ENCODE measurements at places on chromosomes 12 and 14.

DNA sequence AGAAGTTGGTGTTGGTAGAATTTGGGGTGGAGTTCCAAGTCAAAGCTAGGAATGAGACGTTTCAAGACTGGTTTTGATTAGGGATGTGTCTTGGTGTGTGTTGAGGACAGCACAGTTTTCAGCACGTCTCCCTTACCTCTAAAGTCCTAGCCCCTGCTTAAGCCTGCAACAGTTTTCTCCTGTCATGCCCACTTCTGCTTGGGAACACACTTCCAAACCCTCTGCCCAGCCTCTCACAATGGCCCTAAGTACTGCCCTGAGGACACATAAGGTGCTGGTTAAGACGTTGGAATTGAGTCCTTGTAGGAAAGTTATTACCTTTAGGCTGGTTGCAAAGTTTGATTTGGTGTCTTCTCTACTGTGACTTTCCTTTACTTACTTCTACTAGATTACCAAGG lies 710 bp upstream of the BMAL2 start:
- peak; percentile 3 for DNase-seq

- DNase-seq = no peak
These were observed 54.2 kb downstream of the CCNK start for GRCh38 chr14:99535448-99535847.

DNA sequence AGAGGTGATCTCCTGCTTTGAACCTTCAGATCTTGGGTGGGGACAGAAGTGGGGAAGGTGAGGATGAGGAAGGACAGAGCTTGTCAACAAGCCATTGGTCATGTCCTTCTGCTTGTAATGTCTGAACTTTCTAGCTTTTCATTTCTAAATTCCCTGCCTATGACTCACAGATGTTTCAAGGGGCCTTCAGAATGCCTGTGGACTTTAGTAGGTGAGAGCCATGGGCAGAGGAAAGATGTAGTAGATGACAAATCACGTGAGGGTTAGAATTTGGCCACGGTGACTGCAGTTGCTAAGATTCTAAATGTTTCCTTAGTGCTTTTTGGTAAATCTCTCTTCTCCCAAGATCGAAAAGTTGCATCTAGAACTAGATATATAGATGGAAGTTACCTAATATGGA lies 18.7 kb upstream of the CREBL2 start:
- no peak for DNase-seq

DNA sequence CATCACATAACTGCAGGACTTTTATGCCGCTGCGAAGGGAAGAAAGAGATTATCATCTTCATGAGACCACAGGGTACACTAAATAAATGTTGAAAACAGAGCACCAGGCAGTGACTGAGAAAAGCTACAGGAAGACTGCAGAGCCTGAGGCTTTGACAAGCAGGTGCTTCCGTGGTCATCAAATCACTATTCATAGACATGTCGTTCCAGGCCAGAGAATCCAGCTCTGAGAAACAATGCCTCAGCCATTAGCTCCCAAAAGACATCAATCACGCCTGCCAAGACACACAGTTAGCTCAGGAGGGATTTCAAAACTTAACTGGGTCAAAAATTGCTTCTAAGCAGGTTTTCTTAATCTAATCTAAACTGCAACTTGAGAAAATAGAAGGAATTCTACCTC lies 47.2 kb upstream of the GARIN6 start:
- no peak for DNase-seq

DNA sequence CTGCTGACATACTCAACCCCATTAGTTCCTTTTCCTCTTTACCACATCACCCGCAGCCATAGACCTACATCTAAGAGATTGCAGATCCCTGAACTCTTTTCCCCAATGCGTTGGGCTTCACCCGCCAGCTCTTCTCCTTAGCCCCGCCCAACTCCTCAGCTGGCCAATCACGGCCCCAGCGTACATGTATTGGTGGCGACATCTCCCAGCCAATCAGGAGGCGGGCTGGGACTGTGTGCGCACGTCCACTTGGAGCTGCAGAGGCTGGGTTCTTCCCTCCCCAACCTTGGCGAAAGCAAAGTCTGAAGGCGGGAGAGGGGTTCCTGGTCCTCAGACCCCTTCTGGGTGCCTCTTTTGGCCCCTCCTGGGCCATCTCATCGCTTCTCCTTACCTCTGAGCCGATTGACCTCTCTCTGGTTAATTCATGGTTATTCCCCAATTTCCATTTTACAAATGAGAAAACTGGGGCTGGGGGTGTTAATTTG lies 11.0 kb downstream of the PDE1B start:
- DNase-seq = peak; percentile 78

GRCh38 chr12:111316671-111317070 lies 52.2 kb downstream of the PHETA1 start:
- DNase-seq = no peak

DNA sequence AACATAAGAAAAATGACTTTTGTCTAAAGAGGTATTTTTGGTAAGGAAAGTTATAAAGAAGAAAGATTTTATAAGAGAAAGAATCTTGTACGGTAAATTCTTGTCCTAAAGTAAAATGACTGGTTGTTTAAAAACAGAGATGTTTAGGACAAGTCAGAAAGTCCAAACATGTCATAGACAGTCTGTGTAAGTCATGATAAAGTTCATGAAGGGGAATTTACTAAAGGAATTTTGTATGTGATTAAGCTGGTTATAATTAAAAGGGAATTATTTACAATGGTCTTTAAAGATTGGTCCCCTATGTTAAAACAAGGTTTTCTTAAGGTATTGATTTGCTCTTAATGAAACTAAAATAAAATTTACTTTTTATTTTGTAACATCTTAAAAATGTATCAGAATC lies 269.4 kb upstream of the CCDC196 start:
- no peak for DNase-seq

DNA sequence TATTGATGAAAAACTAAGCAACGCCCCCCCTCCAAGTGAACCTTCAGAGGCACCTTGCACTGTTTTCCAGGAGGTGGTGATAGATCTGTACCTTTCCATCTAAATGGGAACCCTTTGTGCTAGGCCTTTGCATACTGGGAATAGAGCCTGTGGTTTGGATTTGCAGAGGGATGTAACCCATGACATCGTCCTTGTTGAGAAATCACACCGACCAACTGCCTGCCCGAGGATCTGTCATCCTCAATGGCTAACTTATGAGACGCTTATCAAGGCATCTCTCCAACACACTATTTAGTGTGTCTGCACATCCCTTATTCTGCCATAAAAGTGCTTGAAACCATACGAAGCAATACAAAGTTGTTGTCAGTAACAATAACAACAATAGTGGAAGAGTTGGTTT lies 22.9 kb downstream of the NTN4 start:
- no peak for DNase-seq

DNA sequence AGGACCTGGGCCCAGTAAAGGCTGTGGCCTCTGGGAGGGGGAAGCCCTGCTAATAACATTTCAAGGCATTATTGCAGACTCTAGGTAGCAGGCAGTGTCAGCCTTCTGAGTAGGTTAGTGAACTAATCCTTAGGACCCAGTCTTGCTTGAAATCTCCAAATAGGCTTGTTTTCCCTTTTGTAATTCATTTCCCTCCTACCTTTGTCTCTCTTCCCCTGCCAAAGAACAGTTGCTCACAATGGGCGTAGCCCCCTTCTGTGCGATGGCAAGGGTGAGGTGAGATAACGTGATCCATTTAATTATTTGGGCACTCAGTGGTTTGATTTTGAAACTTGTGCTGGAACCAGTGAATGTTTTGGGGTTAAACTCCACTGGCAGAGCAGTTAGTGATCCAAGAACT lies 10.9 kb downstream of the PELI2 start:
- DNase-seq = no peak

GRCh38 chr14:35965400-35965799 lies 139.3 kb downstream of the BRMS1L start:
- DNase-seq = no peak

DNA sequence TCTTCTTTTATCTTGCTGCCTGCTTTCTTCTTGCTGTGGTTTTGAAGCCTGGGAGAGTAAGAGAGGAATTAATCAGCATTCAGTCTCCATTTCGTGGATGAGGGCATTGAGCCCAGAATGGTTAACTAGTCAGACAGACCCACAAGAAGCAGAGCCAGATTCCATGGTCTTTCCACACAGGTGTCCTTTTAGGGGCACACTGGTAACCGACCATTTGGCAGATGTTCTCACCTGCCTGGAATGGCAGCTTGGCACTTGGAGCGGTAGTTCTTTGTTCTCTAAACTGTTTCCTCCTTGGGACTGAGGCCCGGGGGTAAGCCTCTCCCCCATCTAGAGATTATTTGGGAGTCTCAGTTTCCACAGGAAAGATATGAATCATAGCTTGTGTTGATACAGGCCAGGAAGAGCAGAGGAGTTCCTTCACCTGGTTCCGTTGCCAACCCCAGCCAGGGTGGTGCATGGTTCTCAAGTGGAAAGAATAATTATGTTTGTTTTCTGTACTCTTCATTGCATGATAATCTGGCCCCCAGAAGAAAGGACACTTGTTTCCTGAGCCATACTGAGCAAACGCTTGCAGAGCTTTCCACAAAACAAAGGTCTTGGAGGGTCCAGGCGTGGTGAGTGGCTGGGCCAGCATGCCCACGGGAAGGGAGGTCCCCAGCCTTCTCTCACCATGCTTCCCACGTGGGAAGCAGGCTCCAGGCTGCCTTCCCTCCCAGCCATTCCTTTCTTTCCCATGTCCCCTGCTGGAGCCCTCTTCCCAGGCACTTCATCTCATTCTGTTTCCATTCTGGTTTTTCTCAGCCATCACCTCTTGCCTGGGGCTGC lies 2.0 kb upstream of the KRT75 start:
- DNase-seq = no peak

Measured in stimulated activated CD4-positive, alpha-beta T cell treated with anti-CD3 and anti-CD28 coated beads, TNF-alpha, amount 100 ng/mL, for 4 hours (primary cell).